ENCODE measurements at places on chromosomes 5 and 9.

GRCh38 chr9:99307851-99308250 is 85.8 kb downstream of the SEC61B start:
- no peak for DNase-seq

- DNase-seq = no peak
These were observed 147.1 kb downstream of the ZNF608 start for GRCh38 chr5:124599028-124599973.

DNA sequence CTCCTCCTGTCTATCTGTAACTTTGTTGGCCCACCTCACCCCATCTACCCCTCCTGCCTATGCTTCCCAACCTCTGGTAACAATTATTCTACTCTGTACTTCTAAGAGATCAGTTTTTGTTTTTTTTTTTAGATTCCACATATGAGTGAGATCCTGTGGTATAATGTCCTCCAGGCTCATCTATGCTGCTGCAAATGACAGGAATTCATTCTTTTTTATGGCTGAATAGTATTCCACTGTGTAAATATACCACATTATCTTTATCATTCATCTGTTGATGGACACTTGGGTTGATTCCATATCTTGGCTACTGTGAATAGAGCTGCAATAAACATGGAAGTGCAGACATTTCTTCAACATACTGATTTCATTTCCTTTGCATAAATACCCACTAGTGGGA is 8.0 kb upstream of the NPR2 start:
- DNase-seq = no peak

GRCh38 chr9:94005272-94005901 is 50.2 kb upstream of the BARX1 start:
- peak; percentile 71 for DNase-seq

DNA sequence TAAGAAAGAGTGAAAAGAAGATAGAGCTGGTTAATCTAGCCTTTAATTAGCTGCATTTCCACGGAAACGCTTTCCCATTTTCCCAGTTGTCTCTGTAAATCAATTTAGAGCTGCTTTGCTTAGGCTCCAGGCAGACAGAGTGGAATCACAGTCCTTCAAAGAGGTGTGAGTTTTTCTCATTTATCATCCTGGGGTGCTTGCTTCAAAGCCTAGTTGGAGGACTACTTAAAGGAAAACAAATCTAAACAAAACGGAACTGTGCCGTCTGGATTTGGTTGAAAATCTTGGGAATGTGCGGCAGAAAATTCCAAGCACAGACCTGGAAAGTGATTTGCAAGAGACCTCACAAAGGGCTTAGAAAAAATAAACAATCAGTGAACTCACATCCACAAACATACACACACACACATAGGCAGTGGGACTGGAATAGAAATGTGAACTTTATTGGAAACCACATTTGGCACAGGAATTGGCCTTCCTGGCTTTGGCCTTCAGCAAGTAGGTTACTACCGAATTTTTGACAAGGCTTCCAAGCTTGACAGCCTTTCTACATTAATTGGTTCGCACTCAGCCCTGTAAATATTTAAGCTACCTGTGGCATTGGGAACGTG is 235.2 kb upstream of the SLC24A2 start:
- DNase-seq = no peak

GRCh38 chr5:118923295-118924005 is 64.9 kb downstream of the DTWD2 start:
- DNase-seq = no peak

GRCh38 chr5:93225748-93226147 is 355.3 kb downstream of the NR2F1-AS1 start:
- no peak for DNase-seq

- DNase-seq = peak; percentile 74
These were observed 37.6 kb downstream of the ROPN1L start for GRCh38 chr5:10479154-10479721.
